ENCODE measurements at places on chromosomes 12 and 14. TPM values are rescaled to one million over a fixed set of nuclear protein-coding genes. Genes with fewer than 3 reads are reported as not detected.

GRCh38 chr12:53244337-53244736 lies 12.3 kb upstream of the RARG start:
- no peak for DNase-seq
- H3K4me3 ChIP-seq: no peak overlapping the region
- no peak overlapping the region for H3K27ac ChIP-seq
- no peaks in the 10 kb centered on the region for H3K36me3 ChIP-seq

GRCh38 chr12:14952299-14952921 lies 9.0 kb downstream of the ARHGDIB start:
- no peak overlapping the region for H3K4me3 ChIP-seq
- H3K27ac ChIP-seq: peak overlapping the region; percentile 30
- H3K4me1 ChIP-seq: peaks cover 51% of the 10 kb centered on the region
- no peaks in the 10 kb centered on the region for H3K27me3 ChIP-seq

Gene SSPN
- 3.2 TPM for polyA plus RNA-seq

- H3K27ac ChIP-seq: no peak overlapping the region
- H3K4me1 ChIP-seq: no peaks in the 10 kb centered on the region
- H3K4me3 ChIP-seq: no peak overlapping the region
- no peaks in the 10 kb centered on the region for H3K27me3 ChIP-seq
Measured at GRCh38 chr12:19922717-19923116, 445.6 kb upstream of the PDE3A start.

DNA sequence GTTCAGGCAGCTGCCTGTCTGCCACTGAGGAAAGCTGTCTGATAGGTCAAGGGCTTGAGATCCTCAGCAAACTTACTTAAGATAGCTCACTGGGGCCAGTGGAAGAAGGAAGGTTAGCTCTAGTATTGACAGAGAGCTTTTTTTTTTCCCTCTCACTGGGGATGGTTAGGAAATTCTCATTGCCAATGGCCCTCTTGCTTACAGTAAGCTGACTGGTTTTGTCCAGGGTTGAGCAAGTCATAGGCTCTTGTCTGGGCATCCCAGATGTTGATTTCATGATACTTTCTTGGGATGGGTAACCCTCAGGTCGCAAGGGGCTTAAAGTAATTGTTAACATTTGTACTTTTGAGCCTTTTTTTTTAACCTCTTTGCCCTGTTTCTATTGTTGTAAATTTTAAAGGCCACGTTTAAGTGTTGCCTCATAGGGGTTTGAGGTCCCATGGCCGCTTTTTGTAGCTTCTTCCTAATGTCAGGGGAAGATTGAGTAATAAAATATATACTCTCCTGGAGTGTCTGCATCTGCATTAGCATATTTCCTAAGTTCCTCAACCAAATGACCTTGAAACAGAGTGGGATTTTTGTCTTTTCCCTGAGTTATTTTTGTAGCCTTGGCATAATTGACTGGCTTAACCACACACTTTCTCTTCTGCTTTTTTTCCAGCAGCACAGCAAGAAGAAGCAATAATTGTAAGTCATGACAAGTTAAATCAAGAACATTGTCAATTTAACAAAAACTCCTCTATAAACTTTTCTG lies 716.0 kb downstream of the LRFN5 start:
- H3K36me3 ChIP-seq: no peaks in the 10 kb centered on the region
- H3K4me1 ChIP-seq: no peaks in the 10 kb centered on the region
- no peaks in the 10 kb centered on the region for H3K27me3 ChIP-seq
- no peak overlapping the region for H3K4me3 ChIP-seq
- no peak for DNase-seq

Gene TPPP2
- not detected for polyA plus RNA-seq
